ENCODE measurements at places on chromosomes 4 and X.
A peak's percentile ranks its signal among the peaks of the same experiment; 100 is the strongest.

DNA sequence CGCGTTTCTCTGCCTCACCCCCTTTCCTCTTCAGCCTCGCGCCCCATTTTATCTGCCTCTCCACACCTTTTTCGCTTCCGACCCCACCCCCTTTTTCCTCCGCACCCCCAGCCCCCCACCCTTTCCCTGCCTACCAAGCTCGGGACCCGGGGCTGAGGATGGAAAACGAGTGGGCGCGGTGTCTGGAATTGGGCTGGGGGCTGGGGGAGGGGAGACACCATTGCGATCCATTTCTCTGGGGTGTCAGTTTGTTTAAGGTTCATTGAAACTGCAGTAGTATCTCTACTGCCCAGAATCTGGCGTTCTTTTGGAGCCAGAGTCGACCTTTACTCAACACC is 707 bp downstream of the SLC9A6 start:
- DNase-seq = no peak

DNA sequence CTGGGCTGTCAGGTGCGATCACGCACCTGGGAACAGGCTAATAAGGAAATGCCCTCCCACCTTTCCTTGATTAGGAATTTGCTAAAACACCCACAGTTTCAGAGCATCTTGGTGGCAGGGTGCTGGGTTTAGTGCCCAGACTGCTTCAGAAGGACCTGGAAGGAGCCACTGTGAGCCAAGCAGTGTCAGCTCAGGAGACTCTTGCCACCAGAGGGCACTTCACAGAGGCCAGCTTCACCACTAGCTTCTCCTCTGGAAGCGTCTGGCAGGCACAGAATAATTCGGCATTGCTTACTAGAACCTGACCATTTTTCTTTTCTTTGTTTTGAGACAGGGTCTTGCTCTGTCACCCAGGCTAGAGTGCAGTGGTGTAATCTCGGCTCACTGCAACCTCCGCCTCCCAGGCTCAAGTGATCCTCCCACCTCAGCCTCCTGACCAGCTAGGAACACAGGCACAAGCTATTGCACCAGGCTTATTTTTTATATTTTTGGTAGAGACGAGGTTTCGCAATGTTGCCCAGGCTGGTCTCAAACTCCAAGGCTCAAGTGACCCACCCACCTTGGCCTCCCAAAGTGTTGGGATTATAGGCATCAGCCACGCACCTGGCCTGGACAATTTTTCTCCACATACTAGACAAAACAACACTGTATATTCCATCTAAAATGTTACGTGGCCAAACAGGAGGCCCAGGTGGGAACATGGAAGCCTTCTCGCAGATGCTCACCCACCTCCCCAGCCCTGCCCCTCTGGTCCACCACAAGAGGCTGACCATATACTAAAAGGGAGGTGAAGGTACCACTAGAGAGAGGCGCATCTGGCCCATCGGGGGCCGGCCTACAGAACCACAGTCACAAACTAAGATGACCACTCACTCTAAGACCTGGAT is 14.1 kb downstream of the NOP14 start:
- DNase-seq = no peak

DNA sequence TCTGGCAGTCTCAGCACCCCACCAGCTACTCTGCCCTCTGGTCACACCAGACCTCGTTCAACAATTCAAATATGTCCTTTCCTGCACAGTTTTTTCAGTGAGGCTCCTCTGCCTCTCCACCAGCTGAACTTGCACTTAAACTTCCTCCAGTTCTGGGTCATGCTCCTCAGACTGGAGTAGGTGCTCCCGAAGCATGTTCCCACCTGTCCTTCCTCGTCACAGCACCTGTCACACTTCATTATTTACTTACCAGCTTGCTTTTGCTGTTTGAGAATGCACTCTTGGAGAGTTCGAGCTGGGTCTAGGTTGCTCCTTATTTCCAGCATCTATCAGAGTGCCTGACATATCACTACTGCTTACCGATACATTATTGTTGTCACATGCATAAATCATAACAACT is 144.8 kb upstream of the TTC29 start:
- no peak for DNase-seq

- DNase-seq = no peak
These were observed 1523.7 kb downstream of the ARAP2 start for GRCh38 chr4:34720571-34720970.

- DNase-seq = no peak
These were observed 20.6 kb downstream of the LYAR start for GRCh38 chr4:4269331-4269731.

- DNase-seq = peak; percentile 9
These were observed 391 bp downstream of the UBL4A start for GRCh38 chrX:154486052-154486395.

DNA sequence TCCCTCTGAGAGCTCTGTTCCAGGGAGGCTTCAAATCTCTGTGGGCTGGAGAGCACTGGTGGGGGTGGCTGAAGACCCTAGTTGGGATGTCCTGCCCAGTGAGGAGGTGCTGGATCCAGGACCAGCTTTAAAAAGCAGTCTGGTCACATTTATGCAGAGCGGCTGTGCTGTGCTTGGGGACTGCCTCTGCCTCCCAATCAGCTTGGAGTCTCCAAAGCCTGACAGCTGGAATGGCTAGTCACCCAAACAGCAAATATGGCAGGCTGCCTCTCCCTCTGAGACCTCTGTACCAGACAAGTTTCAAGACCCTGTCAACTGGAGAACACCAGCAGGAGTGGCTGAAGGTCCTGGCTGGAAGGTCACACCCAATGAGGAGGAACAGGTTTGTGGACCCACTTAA is 848.1 kb upstream of the DIAPH2 start:
- no peak for DNase-seq

DNA sequence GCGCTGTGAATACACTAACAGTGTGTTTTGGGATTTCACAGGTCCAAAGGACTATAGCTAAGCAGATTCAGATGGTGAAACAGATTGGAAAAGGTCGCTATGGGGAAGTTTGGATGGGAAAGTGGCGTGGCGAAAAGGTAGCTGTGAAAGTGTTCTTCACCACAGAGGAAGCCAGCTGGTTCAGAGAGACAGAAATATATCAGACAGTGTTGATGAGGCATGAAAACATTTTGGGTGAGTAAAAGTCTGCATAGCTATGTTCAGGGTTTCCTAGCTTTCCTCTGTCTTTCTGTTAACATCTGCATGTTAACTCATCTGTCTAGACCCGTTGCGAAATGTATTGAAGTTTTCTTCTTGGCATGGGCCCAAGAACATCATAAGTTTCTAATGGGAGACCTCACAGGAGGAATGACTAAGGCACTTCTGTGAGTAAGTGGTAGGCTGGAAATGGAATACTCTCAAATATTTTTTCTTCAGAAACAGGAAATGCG is 372.1 kb downstream of the BMPR1B start:
- no peak for DNase-seq

Data from stimulated activated CD4-positive, alpha-beta T cell treated with anti-CD3 and anti-CD28 coated beads, Interleukin-15, amount 100 ng/mL, for 1 hour (primary cell).